ENCODE measurements at places on chromosomes 2 and 18.
A peak's percentile ranks its signal among the peaks of the same experiment; 100 is the strongest.

DNA sequence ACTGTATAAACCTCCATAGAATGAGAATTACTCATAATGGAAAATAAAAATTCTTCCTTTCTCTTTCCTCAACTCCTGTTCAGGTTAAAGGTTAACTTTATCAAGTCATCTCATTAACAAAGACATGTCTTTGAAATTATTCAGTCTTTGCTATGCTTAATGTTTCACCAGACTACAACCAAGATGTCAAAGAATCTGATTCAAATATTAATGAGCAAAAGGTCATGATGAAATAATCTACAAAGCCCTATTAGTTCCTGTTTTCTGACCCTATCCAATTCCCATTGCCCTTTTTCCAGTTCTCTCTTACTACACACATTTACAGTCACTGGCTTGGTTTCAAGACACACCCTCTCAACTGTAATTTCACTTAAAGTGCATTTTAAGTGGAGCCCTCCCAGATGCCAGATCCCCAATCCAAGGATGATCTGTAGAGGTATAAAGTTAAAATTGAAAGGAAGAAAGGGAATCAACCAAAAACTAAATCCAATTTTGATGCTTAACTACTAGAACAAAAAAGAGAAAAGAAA is 246.9 kb upstream of the CYP26B1 start:
- no peak for DNase-seq

GRCh38 chr2:240760121-240760520 is 59.9 kb downstream of the KIF1A start:
- DNase-seq: no peak

- no peak for DNase-seq
Observed at GRCh38 chr2:169734169-169734847, 676 bp downstream of the KLHL23 start.

DNA sequence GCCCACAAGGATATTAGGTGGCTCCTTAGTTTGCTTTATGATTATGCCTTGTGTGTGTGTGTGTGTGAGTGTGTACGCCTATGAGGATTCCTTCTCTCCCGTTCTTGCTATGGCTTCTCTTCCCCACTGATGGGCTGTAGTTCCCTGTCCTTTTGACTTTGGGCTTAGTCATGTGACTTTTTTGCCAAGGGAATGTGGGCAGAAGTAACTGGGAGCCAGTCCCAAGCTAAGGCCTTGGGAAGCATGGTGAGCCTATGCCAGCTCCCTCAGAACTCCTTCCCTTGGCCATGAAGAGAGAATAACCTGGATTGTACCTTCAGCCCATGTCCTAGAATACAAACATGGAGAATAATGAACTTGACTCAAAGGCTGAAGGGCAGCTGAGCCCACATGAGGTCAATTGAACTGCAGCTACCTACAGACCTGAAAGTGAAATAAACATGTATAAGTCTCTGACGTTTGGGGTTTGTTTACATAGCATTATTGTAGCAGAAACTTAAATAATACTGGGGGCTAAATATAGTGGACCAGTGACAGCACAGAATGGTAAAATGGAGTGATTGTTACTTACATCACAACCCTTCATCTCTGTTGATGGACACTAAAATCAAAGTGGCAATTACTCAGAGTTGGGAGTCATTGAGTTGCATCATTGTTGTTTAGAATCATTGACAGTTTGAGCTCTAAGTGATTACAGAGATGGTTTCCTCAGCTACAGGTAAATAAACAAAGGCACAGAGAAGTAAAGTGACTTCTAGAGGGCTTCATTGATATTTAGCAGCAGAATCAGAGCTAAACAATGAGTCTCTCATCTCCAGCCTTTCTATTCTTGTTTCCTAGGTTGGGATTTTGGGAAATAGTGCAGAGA is 15.3 kb upstream of the IL36G start:
- no peak for DNase-seq

DNA sequence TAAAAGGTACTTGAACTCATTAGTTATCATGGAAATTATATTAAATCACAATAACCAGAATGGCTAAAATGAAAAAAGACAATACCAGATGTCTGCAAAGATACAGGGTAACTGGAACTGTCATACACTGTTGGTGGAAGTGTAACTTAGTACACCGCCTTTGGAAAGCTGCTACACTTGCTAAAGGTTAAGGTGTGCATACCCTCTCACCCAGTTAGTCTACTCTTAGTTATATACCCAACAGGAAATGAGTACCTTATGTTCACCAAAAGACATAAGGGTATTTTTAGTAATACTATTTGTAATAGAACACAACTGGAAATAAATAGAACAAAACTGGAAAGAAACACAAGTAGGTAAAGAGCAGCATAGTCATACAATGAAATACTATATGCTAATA is 155.8 kb upstream of the THUMPD2 start:
- no peak for DNase-seq

DNA sequence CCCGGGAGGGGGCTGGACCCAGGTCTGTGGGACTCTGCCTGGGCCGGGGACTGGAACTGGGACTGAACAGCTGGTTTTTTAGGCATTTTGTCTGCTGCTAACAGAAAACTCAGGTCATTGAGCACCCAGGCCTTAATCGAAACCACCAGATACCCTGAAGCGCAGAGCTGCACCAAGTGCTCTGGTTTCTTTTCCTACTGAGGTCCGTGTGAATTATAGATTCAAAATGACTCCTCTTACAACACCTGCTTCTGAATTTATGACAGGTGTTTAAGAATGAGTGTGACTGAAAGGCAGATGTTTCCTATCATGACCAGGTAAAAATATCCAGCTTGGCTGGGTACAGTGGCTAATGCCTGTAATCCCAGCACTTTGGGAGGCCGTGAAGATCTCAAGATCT is 47.8 kb downstream of the TRAPPC12 start:
- no peak for DNase-seq

DNA sequence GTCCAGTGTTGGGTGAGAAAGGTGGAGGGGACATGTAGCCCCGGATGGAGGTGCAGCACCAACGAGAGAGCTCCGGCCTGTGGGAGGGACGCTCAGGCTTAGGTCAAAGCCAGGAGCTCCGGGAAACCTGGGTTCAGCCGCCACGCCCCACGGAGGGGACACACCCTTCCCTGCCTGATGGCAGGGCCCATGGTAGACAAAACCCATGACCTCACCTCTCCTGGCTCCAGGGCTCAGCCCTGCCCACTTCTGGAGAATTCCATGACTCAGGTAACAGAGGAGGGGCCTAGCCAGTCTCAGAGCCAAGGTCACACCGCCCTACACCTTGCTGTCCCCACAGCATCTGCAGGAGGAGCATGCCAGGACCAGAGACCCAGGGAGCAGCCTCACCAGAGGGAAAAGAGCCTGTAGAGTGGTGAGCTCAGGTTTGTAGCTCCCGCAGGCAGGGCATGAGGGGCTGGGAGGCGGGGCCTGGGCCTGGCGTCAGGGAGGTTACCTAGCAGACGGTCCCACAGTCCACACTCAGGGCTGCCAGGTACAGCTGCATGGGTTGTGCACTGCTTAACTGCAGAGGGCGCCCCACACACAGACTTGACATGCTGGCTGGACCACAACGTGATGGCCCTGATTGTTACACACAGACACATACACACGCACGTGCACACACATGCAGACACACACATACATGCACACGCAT is 70.8 kb upstream of the SMAD7 start:
- peak; percentile 69 for DNase-seq

DNA sequence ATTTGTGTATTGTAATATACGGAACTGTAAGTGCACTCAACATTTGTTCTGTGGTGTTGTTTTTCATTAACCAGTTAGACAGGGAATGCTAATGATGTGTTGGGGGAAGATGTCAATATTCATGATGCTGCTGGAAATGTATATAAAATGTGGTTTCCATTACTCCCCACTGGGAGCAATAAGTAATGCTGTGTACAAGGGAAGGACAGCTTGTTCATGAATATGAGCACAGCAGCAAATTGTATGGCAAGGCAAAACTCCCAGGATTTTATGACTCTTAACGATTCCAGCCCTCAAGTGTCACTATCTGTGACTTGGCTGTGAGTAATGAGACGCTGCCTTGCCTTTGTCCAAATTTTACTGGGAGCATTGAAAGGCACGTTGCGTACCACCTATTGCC is 312.4 kb upstream of the DDX18 start:
- DNase-seq: no peak

GRCh38 chr18:73826098-73826497 is 321.5 kb downstream of the FBXO15 start:
- DNase-seq: no peak

GRCh38 chr18:58118536-58118935 is 74.5 kb downstream of the NEDD4L start:
- no peak for DNase-seq

GRCh38 chr2:139296672-139297209 is 516.6 kb upstream of the NXPH2 start:
- DNase-seq: no peak

- DNase-seq: no peak
Observed at GRCh38 chr2:15894481-15895144, 45.7 kb upstream of the MYCN start.

Data from activated CD4-positive, alpha-beta T cell treated with anti-CD3 and anti-CD28 coated beads, Interleukin-2, Interleukin-4, amounts not matched to agents 100 ng/mL and 50 ng/mL, durations not matched to agents 16 hours and 8 hours (primary cell).